ENCODE measurements at places on chromosomes 6 and 20.
A peak's percentile ranks its signal among the peaks of the same experiment; 100 is the strongest.

DNA sequence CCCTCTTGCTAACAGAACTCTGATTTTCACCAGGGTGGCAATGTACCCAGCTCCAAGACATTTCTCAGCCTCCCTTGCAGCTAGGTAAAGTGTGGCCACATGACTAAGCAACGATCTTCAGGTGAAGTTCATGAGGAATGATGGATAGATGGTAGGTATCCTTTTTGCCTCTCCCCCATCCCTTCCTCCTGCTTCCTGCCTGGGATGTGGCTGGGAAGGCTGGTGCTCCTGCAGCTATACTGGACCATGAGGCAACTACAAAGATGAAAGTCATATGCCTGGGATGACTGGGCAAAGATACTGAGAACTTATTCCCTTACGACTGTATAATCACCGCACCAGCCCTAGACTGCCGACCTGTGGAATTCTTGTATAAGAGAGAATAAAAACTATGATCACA is 13.4 kb downstream of the ZNF335 start:
- DNase-seq: no peak

- DNase-seq: no peak
Measured at GRCh38 chr20:32356622-32357374, 1.3 kb upstream of the ASXL1 start.

- DNase-seq: no peak
Measured at GRCh38 chr6:27642744-27643456, 170.0 kb upstream of the ZNF184 start.

DNA sequence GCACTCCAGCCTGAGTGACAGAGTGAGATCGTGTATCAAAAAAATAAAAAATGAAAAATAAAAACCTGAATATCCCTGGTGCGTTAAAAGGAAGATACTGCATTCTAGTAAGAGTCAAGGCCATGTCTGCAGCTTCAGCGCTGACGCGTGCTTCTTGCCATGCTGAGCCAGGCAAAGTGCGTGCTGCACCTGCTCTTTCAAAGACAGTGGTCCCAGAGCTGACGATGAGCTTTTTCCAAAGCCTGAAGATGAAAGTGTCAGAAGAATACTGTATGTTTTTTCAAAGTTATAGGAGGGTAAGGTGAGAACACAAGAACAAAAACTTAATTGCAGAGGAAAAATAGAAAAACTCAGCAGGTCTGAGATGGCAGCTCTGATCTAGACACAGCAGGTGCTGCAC is 115.1 kb downstream of the RNASET2 start:
- no peak for DNase-seq

DNA sequence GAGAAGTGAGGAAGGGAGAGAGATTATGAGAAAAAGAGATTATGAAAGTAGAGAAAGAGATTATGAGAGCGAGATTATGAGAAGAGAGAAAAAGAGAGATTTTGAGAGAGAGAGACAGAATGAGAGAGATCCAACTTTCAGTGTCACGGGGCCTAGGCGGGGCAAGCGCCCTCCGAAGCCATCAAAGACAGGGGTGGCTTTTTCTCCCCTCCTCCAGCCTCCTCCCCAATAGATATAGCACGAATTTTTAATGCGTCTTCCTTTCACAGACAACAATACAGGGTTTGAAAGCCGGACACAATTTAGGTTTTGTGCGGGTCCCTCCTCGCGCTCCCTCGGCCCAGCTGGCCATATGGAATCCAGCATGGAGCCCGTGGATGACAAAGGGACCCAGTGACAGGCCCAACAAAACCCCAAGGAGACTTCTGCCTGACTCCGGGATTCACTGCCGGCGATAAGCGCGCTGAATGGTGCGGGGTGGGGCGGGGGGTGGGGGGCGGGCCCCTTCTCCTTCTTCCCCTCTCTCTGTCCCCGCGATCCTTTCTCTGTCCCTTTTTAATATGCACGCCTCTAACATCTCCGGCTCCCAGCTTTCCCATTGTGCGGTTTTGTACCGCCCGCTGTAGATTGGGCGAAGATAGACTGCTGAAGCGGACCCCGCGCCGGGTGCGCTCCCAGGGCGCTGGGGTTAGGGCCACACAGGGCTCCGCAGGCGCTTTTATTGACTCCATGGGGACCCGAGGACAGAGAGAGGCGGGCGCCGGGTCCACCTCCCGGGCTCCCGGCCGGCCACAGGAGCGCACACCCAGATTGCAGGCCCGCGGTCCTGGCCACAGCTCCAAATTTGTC is 5.4 kb downstream of the NKX2-2 start:
- DNase-seq: no peak

- no peak for DNase-seq
Measured at GRCh38 chr20:31678389-31679356, 41.0 kb downstream of the COX4I2 start.

- no peak for DNase-seq
Measured at GRCh38 chr6:133555685-133556084, 314.5 kb downstream of the EYA4 start.

- DNase-seq: no peak
Measured at GRCh38 chr20:32474967-32475811, 109.9 kb downstream of the NOL4L start.

DNA sequence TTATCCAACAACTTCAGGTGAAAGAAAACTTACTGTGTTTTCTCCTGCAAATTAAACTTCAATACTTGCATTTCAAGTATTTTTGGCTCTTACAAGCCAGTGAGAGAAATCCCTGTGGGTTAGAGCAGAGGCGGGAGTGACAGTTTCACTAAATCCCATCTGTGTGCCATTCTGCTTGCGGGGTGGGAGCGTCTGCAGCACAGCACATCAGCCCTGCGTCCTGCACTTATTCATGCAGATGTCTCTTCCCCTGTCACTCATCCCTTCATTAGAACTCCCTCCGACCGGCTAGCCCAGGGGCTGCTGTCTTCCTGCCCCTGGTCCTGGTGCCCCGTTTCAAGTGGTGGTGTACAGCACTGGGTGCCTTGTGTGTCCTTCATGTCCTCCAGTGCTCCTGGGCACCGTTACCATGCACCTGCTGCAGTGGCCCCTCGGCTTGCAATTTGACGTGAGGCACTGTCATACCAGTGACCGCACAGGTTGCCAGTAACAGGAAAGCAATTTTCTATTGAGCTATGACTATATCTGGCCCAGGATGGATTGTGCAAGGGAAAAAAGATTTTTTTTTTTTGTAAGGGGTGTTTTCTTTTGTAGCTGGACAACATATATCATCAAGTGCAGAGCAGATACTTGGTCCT is 59.4 kb downstream of the INSM1 start:
- DNase-seq: peak; percentile 61

GRCh38 chr6:84137989-84138575 is 89.4 kb downstream of the CEP162 start:
- no peak for DNase-seq

DNA sequence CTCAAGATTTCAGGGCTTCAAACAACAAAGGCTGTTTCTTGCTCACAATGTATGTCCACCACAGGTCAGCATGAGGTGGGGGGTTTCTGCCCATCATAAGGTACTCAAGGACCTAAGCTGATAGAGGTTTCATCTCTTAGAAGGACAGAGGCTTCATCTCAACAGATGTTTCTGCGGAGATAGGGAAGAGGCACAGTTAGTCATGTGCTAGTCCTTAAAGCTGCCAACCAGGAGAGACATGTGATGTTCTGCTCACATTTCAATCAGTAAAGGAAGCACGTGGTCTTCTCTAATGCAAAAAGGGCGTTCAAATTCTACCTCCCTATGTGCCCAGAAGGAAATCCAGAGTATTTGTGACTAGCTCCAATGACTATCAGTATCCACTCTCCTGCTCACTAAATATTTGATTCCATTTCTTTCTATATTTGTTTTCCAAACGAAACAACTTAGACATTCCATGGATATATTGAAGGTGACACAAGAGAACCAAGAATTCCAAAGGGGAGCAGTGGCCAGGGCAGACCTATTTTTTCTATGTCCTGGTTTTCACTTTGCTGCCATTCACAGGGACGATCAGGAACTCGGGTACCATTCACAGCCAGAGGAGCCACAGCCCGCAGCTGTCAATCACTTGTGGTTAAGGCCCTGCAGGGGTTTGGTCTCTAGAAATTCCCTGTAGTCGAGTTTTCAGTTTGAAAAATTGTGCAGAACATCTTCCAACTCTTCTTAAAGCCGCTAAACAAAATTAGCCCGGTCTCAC is 173.2 kb upstream of the FOXA2 start:
- no peak for DNase-seq

GRCh38 chr6:40806256-40806864 is 219.2 kb upstream of the LRFN2 start:
- no peak for DNase-seq

- peak; percentile 84 for DNase-seq
Measured at GRCh38 chr6:138572167-138572875, 73.0 kb upstream of the NHSL1 start.

DNA sequence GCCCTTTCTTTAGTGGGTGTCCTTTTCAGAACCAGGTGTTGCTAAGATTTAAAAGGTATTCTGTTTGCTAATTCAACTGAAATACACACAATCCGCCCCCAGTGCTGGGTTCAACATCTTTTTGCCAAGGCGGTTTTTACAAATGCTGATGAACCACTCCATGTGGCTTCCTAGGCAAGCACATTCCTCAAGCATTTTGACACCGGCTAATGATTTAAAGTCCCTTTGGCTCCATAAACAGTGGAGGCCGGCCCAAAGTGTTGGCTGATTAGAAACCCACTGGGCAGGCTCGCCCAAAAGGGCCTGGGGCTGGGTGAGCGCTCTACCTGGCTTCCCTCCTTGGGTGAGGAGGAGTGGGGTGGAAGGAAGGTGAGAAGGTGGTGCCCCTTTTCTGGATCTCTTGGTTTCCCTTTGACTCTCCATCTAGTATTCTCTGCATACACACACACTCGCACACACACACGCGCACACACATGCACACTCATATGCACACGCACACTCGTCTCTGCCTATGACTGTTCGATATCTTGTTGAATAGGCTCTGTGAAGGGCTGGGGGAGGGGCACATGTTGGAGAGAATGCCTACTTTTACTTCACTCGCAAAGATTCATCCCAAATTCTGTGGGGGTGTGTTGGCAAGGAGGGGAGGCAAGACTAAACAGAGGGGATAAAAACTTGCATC is 66.7 kb upstream of the ARMC2 start:
- no peak for DNase-seq

DNA sequence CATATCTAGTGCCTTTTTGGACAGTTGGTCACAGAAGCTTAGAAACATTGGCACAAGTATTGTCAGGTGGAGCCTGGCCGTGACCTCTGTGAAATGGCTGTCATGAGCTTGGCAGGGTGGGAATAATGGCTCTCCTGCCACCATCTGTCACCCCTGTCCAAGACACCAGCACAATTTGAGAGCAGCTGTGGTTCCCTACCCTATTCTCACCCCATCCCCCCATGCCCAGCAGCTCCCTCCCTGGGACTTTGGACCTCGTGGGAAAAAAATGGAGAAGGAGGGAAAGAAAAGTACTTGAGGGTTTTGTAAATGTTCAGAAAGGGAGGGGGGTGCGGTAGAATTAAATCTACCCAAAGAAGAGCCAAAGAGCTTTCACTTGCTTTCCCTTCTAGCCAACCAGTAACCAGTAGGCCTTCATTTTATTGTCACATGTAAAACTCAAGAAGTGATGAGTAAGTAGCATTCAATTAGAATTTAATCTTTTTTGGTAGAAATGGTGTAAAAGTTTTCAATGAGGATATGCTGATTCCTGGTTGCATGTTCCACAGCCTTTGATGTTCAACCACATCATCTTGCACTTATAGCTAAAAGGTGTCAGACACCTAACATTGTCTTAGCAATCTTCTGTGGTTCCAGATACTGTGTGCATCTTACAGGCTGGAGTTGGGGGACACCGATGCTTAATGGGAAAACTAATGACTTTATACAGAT is 263.5 kb upstream of the TAB2 start:
- DNase-seq: peak; percentile 82

GRCh38 chr6:145069966-145070365 is 665.4 kb downstream of the EPM2A start:
- DNase-seq: no peak

- no peak for DNase-seq
Measured at GRCh38 chr6:124022641-124023040, 219.0 kb downstream of the NKAIN2 start.

DNA sequence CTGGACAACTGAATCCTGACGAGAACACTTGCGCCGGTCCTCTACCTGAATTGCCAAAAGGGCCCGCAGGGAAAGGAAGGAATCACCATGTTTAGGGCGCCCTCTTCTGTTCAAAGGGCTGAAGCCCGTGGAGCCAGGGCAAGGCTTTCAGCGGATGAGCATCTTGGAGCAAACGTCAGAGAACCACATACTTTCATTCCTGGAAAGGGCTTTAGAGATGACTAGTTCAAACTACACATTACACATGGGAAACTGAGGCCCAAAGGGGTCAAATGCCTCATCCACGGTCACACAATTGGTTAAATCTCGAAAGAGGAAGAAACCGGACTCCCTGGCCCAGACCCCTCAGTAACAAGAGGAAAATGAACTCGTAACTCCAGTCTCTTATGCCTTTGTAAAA is 11.5 kb upstream of the ZNF133 start:
- peak; percentile 76 for DNase-seq

GRCh38 chr6:21749754-21750153 is 156.2 kb downstream of the SOX4 start:
- DNase-seq: peak; percentile 59

GRCh38 chr6:78947529-78947928 is 80.2 kb downstream of the IRAK1BP1 start:
- DNase-seq: peak; percentile 3

DNA sequence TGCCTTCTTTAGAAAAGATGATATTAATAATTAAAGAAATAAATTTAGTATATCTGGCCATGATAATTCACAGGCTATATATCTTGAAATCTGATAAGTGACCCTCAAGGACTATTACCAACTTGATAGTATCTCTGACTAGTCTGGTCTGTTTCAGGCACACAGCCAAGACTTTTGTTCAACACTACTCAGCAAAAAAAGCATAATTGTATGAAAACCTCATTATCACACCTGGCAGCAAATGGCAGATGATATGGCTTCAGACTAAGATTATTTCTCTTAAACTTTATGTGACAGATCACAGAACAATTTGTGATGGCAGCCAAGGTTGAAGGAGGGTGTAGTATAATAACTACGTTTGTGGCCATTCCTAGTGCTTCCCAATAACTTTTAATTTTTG is 114.7 kb downstream of the RWDD2A start:
- DNase-seq: no peak

All from NCI-H2171 treated with DMSO at 0.1 percent for 48 hours (cell line).